ENCODE measurements at places on chromosomes 12 and 14.

DNA sequence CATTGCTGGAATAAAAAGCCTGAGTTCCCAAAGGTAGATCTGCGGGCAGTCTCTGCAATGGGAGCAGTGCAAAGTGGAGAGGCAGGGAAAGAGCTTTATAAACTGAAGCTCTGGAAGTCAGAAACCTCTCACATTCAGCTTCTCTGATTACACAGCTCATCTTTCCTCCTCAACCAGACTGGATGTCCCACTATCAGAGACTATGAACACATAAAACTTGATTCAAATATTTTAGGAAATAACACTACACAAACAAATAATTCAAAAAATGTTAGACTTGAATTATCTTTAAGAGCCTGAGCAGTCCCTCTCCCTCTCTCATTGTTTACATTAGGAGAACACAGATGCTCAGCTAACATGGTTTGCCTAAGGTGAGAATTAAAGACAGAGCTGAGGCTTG is 72.9 kb downstream of the DENND5B start:
- H3K4me3 ChIP-seq = no peak overlapping the region
- peaks cover 33% of the 10 kb centered on the region for H3K4me1 ChIP-seq
- DNase-seq = no peak
- H3K27ac ChIP-seq = no peak overlapping the region
- no peaks in the 10 kb centered on the region for H3K36me3 ChIP-seq

DNA sequence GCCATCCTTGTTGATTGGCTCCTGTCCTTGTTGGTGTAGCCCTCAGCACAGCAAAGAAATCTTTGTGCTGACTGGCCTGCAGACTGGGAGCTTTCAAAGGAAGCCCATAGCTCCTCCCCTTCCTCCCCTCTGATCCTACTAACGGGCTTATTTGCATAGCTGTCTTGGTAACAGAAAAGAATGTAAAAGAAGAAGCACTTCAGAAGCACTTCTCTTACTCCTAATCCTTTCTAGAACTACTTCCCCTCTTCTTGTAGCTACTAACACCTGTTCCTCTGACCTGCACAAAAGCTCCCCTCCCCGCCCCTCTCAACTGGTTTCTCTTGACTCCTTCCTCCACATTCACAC is 14.3 kb upstream of the RIC8B start:
- no peaks in the 10 kb centered on the region for H3K27me3 ChIP-seq
- no peak overlapping the region for H3K4me3 ChIP-seq
- H3K4me1 ChIP-seq = peaks cover 7% of the 10 kb centered on the region
- DNase-seq = no peak

- H3K36me3 ChIP-seq = no peaks in the 10 kb centered on the region
- DNase-seq = no peak
- H3K27me3 ChIP-seq = peaks cover 9% of the 10 kb centered on the region
- peaks cover 11% of the 10 kb centered on the region for H3K4me1 ChIP-seq
- H3K27ac ChIP-seq = no peak overlapping the region
- no peak overlapping the region for H3K4me3 ChIP-seq
Measured at GRCh38 chr14:103087343-103087835, 3.4 kb downstream of the LBHD2 start.

DNA sequence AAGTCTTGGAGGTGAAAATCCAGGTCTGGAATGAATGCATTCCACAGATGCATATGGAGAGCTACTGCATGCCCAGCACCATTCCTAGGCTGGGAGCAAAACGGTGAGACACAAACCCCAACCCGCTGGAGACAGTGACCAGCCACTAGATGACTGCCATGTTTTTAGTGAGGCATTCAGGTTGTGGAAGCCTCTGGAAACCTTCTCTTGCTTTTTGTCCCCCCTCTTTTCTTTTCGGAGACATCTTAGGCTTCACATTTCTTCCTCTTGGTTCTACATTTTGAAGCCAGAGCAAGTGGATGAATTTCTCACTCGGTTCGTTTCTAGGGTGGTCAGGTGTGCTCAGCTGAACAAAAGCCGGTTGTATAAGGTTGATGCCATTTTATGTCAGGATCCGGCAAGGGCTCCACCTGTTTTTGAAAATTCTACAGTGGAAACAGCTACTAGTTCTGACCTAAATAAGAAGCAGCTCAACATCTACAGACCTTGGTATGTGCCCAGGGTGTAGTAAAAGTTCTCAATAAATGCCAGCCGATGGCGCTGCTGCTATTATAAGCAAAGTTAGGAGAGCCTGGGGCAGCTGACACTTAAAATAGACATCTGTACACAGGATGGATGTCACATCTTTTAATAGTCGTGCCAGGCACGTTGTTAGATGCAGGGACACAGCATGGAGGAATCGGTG is 1.8 kb upstream of the ZNF839 start:
- H3K4me1 ChIP-seq = peaks cover 52% of the 10 kb centered on the region
- no peaks in the 10 kb centered on the region for H3K27me3 ChIP-seq
- peak overlapping the region; percentile 34 for H3K4me3 ChIP-seq
- H3K36me3 ChIP-seq = no peaks in the 10 kb centered on the region
- H3K27ac ChIP-seq = peak overlapping the region; percentile 37

DNA sequence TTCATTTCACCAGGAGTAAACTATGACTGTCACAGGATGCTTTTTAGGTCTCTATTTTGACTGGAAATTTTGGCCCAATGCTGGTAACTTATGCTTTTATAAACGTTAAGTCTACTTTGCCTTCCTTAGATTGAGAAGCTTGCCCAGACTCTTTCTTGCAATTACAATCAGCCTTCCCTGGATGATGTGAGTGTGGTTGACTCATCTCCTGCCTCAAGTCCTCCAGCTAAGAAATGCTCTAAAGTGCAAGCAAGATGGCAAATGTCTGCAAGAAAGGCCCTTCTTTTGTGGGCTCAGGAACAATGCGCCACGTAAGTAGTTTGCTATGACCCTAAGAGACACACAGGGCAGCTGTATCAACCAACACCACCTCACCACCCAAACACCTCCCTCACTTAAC is 96.9 kb downstream of the SYNE2 start:
- H3K36me3 ChIP-seq = no peaks in the 10 kb centered on the region
- H3K4me3 ChIP-seq = no peak overlapping the region
- no peak for DNase-seq
- H3K27me3 ChIP-seq = no peaks in the 10 kb centered on the region
- H3K4me1 ChIP-seq = no peaks in the 10 kb centered on the region

DNA sequence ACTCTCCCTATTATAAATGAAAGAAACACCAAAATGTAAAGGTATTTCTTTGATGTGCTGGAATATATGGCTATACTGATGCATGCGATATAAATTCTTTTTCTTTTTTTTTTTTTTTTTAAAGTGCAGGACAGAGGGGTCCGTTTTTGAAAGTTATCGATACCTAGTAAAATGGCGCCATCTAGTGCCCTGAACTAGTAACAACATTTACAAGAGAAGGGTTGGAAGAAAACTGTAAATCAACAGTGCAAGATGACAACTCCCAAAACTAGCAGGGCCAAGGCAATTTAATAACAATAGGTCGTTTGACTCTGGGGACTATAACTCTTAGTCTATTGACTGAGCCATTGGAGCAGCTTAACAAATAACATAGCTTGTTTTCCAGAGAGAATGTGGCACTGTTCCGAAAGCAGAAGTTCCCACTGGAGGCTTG is 137.7 kb downstream of the SPTSSA start:
- H3K4me1 ChIP-seq = peaks cover 5% of the 10 kb centered on the region
- no peak overlapping the region for H3K4me3 ChIP-seq
- DNase-seq = peak; percentile 20
- no peaks in the 10 kb centered on the region for H3K36me3 ChIP-seq
- H3K27ac ChIP-seq = no peak overlapping the region
- H3K27me3 ChIP-seq = no peaks in the 10 kb centered on the region

GRCh38 chr12:103620395-103620794 is 33.3 kb downstream of the STAB2 start:
- H3K4me1 ChIP-seq = no peaks in the 10 kb centered on the region
- H3K27ac ChIP-seq = no peak overlapping the region
- no peak for DNase-seq
- H3K36me3 ChIP-seq = no peaks in the 10 kb centered on the region
- no peak overlapping the region for H3K4me3 ChIP-seq

DNA sequence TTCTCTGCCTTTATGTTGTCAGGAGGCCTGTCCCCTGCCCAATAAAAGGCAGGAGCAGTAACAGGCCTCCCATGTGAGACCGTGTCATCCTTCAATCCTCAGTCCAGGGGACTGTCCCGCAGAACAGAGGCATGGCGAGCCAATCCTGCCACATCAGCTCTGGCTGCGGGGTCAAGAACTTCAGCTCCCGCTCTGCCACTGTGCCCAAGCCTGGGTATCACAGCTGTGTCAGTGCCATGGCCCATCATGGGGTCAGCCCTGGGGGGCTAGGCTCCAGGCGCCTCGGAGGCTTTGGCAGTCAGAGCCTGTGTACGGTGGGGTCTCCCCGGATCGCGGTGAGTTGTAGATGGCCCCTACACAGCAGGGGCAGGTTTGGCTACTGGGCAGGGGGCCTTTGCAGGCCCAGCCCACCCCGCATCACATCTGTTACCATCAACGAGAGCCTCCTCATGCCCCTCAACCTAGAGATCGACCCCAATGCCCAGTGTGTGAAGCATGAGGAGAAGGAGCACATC is 19.9 kb upstream of the KRT83 start:
- H3K4me1 ChIP-seq = peaks cover 16% of the 10 kb centered on the region
- no peaks in the 10 kb centered on the region for H3K27me3 ChIP-seq
- no peak overlapping the region for H3K4me3 ChIP-seq
- H3K27ac ChIP-seq = no peak overlapping the region
- H3K36me3 ChIP-seq = no peaks in the 10 kb centered on the region

DNA sequence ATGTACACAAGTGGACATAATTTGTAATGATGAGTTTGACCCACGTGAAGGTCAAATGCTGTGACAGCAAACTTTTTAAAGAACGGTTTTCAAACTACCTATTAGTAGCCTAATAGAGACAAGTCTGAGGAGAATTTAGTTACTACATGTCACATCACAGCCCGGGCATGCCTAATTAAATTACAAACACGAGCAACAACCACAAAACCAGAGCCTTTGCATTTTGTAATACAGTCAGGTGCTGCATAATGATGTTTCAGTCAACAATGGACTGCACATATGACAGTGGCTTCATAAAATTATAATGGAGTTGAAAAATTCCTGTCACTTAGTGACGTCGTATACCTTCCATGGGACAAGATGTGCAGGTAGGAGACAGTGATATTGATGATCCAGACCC is 274.5 kb downstream of the DACT1 start:
- no peaks in the 10 kb centered on the region for H3K27me3 ChIP-seq
- no peaks in the 10 kb centered on the region for H3K36me3 ChIP-seq
- no peaks in the 10 kb centered on the region for H3K4me1 ChIP-seq
- H3K27ac ChIP-seq = no peak overlapping the region
- no peak for DNase-seq

DNA sequence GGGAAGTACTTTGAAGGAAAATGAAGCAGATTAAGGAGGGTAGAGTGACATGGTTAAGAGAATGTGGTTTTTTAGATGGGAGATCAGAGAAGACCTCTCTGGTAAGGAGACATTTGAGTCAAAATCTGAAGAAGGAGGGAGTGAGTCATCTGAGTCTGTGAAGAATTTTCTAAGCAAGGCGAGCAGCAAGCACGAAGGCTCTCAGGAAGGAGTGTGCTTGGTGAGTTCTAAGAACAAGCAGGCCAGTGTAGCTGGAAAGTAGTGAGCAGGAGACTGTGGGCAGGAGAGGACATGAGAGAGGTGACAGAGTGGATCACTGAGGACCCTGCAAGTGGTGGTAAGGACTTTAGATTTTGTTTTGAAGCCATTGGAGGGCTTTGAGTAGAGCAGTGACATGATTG is 76.3 kb upstream of the FUT8 start:
- H3K27ac ChIP-seq = no peak overlapping the region
- H3K27me3 ChIP-seq = no peaks in the 10 kb centered on the region
- DNase-seq = no peak
- peaks cover 13% of the 10 kb centered on the region for H3K4me1 ChIP-seq
- H3K36me3 ChIP-seq = no peaks in the 10 kb centered on the region

DNA sequence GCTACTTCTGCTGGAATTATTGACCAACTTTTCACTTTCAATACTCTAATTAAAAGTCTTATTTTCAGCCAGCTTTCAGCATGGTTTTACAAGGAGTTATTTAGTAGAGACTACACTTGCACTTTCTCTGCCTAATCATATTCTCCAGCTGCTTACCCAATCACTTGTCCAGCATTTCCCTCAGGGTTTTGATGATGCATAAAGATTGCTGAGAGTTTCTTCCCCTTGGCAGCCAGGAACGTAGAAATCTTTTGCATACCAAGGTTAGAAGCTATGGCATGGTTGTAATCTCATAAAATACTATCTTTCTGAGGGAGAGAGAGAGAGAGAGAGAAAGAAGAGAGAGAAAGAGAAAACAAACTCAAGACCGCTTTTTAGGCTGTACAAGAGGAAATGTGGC is 10.8 kb downstream of the OR4Q3 start:
- no peaks in the 10 kb centered on the region for H3K27me3 ChIP-seq
- H3K36me3 ChIP-seq = no peaks in the 10 kb centered on the region
- DNase-seq = no peak
- no peak overlapping the region for H3K4me3 ChIP-seq
- no peak overlapping the region for H3K27ac ChIP-seq
- no peaks in the 10 kb centered on the region for H3K4me1 ChIP-seq

DNA sequence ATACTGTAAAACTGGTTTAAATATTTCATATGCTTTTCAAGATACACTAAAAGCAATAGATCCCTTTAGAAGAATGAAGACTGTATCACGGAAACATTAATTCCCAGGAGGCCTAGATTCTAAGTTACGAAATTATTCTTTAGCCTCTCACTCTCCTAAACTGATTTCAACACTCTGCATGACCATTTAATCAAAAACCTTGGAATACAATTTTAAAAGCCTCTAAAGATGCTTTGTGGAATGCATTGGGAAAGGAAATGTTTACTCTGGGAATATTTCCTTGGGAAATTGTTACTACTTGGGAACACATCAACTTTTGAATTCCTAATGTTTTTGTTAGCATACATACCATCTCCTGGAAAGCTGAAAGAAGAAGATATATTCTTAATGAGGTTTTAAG is 255.7 kb upstream of the FAR2 start:
- no peak overlapping the region for H3K4me3 ChIP-seq
- H3K27ac ChIP-seq = no peak overlapping the region
- no peaks in the 10 kb centered on the region for H3K4me1 ChIP-seq
- H3K27me3 ChIP-seq = no peaks in the 10 kb centered on the region
- no peak for DNase-seq
- H3K36me3 ChIP-seq = no peaks in the 10 kb centered on the region

DNA sequence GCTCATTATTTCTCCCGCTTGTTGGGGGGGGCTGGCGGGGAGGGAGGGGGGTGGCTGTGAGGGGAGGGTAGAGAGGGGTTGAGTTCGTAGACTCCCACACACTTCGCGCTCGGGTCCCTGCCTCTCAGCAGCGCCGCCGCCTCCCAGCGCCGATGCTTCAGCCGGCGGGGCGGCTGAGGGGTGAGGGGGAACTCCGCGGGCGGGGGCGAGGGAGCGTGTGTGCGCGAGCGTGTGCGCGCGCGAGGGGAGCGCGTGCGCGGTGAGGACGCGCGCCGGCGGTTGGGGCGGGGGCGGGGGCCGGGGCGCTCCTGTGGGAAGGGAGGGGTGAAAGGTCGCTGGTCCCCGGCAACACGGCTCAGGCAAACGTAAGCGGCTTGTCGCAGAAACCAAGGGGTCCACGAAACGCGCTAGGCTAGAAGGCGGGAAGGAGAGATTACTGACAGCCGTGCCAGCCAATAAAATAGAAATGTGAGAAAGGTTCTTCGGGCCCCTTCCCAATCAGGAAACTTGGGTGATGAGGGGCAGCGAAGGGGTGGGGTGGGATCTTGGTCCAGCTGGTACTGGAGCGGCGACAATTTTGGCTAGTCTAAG is 343 bp upstream of the NOVA1 start:
- peak overlapping the region; percentile 73 for H3K27ac ChIP-seq
- peak overlapping the region; percentile 63 for H3K4me3 ChIP-seq
- DNase-seq = peak; percentile 86
- no peaks in the 10 kb centered on the region for H3K36me3 ChIP-seq
- no peaks in the 10 kb centered on the region for H3K27me3 ChIP-seq
- H3K4me1 ChIP-seq = no peaks in the 10 kb centered on the region

GRCh38 chr12:6322352-6322751 is 11.9 kb downstream of the PLEKHG6 start:
- no peak for DNase-seq
- H3K27ac ChIP-seq = peak overlapping the region; percentile 51
- peaks cover 44% of the 10 kb centered on the region for H3K4me1 ChIP-seq
- H3K4me3 ChIP-seq = no peak overlapping the region

Data from body of pancreas (tissue), 4 donors.